Type B pancreatic cell (in vitro differentiated cells): ENCODE measurements at places on chromosomes 2 and 18. TPM values are rescaled to one million over a fixed set of nuclear protein-coding genes. Genes with fewer than 3 reads are reported as not detected.

ARHGAP28 gene
- total RNA-seq = 17.6 and 104 TPM in 2 replicates

DNA sequence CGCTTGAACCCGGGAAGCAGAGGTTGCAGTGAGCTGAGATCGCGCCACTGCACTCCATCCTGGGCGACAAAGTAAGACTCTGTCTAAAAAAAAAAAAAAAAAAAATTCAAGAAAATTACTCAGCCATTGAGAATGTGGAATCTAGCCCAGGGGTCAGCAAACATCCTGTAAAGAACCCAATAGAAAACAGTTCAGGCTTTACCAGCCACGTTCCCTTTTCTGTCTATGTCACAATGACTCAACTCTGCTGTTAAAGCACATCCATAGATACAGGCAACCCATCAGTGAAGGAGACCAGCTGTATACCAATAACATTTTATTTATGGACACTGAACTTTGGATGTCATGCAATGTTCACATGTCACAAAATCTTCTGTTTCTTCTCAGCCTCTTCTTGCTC, 435.6 kb upstream of the GYPC start:
- H3K27ac ChIP-seq = no peak overlapping the region
- H3K27me3 ChIP-seq = no peaks in the 10 kb centered on the region
- no peaks in the 10 kb centered on the region for H3K4me1 ChIP-seq

DNA sequence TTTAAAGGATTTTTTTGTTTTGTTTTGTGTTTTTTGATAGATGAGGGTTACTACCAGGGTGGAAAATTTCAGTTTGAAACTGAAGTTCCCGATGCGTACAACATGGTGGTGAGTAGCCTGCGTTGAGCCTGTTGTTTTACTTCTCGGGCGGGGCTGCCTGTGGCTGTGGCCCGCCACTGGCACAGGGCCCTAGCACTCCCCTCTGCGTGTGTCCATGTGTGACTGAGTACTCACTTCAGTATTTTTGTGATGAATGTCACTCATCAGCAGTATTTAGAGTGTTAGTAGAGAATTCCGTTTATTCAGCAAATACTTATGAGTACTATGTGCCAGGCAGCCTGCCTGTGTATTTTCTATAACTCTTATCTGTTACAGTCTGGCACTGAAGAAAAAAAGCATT, 44.3 kb upstream of the SCLY start:
- no peak overlapping the region for H3K27ac ChIP-seq
- H3K36me3 ChIP-seq = peaks cover 16% of the 10 kb centered on the region
- no peaks in the 10 kb centered on the region for H3K27me3 ChIP-seq
- H3K4me1 ChIP-seq = no peaks in the 10 kb centered on the region
- no peak overlapping the region for H3K4me3 ChIP-seq

DNA sequence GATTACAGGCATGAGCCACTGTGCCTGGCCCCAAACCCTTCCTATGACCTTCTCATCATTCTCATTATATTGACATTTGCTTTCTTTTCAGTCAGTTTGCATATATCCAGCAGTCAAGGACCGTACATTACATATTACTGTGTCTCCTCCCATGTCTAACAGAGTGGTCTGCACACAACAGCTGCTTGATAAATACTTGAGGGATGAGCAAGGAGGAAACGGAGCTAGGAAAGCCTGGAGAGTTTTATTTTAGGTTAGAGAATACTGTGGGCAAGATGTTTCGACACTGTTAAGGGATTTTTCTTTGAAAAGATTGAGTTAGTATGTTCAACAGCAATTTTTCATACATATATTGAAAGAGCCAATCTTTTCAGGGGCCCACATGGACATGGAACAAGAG, 76.2 kb upstream of the CHRNA1 start:
- H3K27me3 ChIP-seq = no peaks in the 10 kb centered on the region
- no peak overlapping the region for H3K4me3 ChIP-seq
- peaks cover 6% of the 10 kb centered on the region for H3K4me1 ChIP-seq
- H3K36me3 ChIP-seq = no peaks in the 10 kb centered on the region

TMEFF2 gene
- total RNA-seq = 10.7 and 14.0 TPM in 2 replicates

- no peak overlapping the region for H3K27ac ChIP-seq
- no peaks in the 10 kb centered on the region for H3K36me3 ChIP-seq
- H3K4me3 ChIP-seq = no peak overlapping the region
- H3K4me1 ChIP-seq = no peaks in the 10 kb centered on the region
- peaks cover 38% of the 10 kb centered on the region for H3K27me3 ChIP-seq
- no peak for DNase-seq
Measured at GRCh38 chr2:27551514-27551913, 31.3 kb upstream of the ZNF512 start.

DNA sequence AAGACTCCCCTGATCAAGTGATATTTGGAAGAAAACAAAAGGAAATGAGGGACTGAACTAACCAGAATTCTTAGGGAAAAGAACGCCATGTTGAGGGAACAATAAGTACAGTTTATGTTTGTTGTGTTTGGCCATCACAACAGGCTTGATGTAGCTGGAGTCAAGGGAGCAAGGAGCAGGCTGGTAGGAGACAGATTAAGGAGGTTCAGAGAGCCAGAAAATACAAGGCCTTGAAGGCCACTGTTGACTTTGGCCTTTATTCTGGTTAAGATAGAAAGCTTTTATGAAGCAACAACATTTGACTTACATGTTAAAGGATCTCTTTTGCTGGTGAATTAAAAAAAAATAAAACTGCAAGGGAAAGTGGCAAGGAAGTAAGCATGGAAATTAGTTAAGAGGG, 754.1 kb upstream of the SLC8A1 start:
- no peaks in the 10 kb centered on the region for H3K36me3 ChIP-seq
- H3K27me3 ChIP-seq = no peaks in the 10 kb centered on the region
- no peak for DNase-seq
- no peaks in the 10 kb centered on the region for H3K4me1 ChIP-seq
- no peak overlapping the region for H3K4me3 ChIP-seq

- H3K27me3 ChIP-seq = peaks cover 5% of the 10 kb centered on the region
- no peak for DNase-seq
Measured at GRCh38 chr2:16179701-16180416, 239.5 kb downstream of the MYCN start.

IL37 gene
- total RNA-seq = not detected in 2 replicates

PRSS56 gene
- 0.34 TPM in 1 of 2 replicates, not detected in the other for total RNA-seq

POTEJ gene
- not detected in 2 replicates for total RNA-seq

TMEM247 gene
- not detected in 2 replicates for total RNA-seq

DNA sequence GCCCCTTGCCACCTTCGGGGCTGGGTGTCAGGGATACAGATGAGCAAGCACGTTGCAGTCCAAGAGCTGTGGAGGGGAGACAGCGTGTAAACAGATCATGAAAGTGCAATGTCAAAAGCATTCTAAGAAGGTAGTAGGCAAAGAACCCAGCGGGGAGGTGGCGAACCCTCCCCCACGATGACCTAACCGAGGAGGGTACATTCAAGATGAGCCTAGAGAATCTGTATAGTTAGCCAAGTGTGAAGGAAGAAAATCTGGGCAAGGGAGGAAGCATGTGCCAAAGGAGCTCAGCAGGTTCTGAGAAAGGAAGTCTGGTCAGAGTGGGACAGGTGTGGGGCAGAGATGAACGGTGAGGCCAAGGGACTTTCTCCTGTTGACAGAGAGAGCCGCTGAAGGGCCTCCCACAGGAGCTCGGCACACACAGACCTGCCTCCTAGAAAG, 106.9 kb downstream of the SP3 start:
- H3K36me3 ChIP-seq = no peaks in the 10 kb centered on the region
- no peaks in the 10 kb centered on the region for H3K4me1 ChIP-seq
- H3K27ac ChIP-seq = no peak overlapping the region
- peaks cover 10% of the 10 kb centered on the region for H3K27me3 ChIP-seq
- no peak overlapping the region for H3K4me3 ChIP-seq
- no peak for DNase-seq
